ENCODE measurements at places on chromosomes 7 and 10. TPM values are rescaled to one million over a fixed set of nuclear protein-coding genes. Genes with fewer than 3 reads are reported as not detected.

GRCh38 chr7:81600608-81601007 is 169.2 kb downstream of the HGF start:
- no peak for DNase-seq

APBB1IP gene
- total RNA-seq, result 1.8 TPM

NYAP1 gene
- 8.9 TPM for total RNA-seq

DNA sequence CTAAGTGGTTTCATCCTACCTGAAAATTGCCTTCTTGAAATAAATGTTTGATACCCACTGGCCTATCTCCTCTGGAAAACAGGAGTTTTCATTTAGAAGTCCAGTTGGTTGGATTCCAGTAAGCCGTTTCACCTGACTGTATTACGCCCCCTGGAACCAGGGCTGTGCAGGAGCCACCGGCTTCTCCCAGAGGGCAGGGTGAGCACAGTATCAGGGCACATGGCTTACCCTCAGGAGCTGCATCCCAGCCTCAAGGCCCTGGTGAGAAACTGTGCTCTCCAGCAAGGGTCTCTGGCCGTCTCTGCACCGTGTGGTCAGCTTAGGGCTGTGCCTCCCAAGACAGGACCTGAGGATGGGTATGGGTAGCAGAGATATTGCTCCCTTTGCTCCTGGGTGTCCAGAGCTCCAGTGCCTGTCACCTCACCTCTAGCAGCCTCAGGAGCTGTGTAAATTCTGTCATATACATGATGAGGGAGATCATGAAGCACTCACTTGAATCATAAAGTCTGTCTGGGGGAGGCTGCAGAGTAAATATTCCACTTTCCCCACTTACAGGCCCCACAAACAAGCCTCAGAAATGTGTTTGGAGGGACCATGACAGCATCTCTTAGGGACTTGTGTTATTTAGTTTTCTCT is 109.6 kb upstream of the SAMD8 start:
- DNase-seq, result no peak

GPR15LG gene
- total RNA-seq, result not detected

- no peak for DNase-seq
Measured at GRCh38 chr7:140698477-140698876, 2.0 kb downstream of the NDUFB2 start.

GRCh38 chr7:95430864-95431263 is 4.0 kb downstream of the PON2 start:
- no peak for DNase-seq

PNLIPRP3 gene
- not detected for total RNA-seq

DNA sequence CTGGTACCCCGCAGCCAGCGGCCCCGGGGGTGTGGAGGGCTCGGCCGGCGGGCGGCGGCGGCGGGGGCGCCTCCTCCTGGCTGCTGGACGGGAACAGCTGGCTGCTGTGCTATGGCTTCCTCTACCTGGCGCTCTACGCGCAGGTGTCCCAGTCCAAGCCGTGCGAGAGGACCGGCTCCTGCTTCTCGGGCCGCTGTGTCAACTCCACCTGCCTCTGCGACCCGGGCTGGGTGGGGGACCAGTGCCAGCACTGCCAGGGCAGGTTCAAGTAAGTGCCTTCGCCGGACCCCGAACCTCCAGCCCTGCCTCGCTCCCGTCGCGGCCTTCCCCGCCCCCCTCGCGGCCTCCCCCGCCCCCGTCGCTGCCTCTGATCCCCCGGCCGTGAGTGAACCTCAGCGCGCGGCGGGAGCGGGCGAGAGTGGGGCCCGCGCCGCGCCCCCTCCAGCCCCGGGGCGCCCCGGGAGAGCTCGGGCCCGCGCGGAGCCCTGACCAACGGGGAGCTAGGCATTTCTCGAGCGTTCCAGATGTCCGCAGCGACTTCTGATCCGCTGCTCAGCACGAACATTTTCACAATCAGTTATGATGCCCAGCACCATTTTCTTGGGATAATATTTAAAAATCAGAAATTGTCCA is 727 bp downstream of the ATRNL1 start:
- DNase-seq, result peak; percentile 52

- DNase-seq, result no peak
Measured at GRCh38 chr7:43394441-43395130, 188.3 kb upstream of the STK17A start.

SH2B2 gene
- total RNA-seq, result 8.9 TPM

PAPOLB gene
- total RNA-seq, result under 0.01 TPM

DNA sequence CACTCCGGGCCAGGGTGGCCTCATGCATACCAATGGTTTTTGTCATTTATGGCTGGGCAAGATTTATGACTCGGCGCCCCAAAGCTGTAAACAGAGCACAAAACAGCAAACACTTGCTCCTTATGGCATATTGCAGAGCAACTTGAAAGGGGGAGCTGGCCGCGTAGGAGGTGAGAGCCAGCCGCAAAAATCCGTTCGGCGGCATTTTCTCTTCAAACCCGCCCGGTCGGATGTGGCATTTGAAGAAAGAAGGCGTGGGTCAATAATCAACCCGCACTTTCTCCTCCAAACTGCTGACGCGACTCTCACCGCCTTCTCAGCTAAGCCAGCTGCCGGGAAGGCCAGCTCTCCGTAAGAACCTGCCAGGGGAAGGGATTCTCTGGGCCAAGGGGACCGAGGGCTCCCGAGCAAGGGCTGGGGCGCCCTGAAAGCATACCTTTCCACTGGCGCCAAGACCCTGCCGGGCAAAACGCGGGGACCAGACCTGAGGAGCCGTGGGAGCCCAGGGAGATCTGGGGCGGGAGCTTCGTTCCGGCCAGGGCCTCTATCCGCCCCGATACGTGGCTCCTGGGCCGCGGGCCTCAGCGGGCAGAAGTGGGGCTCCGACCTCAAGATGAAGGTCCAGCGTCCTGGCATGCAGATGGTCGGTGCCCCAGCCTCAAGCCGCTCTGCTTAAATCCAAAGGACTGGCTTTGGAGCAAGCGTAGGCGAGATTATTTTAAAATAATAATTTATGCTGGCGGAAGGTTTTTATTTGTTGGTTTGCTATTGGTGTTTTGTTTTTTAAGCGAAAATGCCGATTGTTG is 12.9 kb upstream of the HOXA2 start:
- peak; percentile 58 for DNase-seq

- DNase-seq, result no peak
Measured at GRCh38 chr7:8185926-8186683, 75.9 kb downstream of the ICA1 start.

GRCh38 chr10:27328946-27329345 is 88.3 kb upstream of the ACBD5 start:
- no peak for DNase-seq

GRCh38 chr10:74189999-74190421 is 39.0 kb downstream of the ADK start:
- no peak for DNase-seq

DNA sequence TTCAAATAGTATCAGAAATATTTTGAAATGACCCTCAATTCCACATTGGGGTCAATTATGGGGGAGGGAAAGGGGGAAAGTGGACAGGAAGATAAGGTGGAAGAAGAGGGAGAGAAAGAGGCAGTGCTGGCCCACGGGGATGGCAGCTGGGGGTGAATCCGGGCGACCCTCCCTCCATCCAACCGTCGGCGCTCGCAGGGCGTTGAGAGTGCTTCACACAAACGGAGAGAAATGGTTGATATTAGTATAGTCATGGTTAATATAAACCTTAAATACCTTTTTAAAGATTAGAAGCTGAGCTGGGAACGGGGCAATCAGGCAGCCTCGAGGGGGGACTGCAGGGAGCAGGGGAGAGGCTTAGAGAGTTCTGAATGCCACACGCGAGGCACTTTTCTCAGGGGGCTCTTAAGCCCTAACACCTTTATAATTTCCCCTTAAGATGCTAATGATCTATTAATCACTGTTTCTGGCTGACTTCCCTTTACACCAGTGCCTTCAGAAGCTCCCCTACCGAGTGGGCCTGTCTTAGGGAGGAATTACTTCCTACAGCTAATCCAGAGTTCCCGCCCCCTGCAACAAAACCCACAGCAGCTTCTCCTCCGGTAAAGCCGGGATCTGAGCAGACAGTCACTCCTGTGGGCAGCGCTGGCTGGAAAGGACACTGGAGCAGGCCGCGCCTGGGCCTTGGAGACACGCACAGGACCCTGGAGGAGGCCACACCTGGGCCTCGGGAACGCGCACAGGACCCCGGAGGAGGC is 39.5 kb downstream of the PRKAG2 start:
- no peak for DNase-seq
